Karpas-422 (cell line): ENCODE measurements at places on chromosomes 2 and 18.

DNA sequence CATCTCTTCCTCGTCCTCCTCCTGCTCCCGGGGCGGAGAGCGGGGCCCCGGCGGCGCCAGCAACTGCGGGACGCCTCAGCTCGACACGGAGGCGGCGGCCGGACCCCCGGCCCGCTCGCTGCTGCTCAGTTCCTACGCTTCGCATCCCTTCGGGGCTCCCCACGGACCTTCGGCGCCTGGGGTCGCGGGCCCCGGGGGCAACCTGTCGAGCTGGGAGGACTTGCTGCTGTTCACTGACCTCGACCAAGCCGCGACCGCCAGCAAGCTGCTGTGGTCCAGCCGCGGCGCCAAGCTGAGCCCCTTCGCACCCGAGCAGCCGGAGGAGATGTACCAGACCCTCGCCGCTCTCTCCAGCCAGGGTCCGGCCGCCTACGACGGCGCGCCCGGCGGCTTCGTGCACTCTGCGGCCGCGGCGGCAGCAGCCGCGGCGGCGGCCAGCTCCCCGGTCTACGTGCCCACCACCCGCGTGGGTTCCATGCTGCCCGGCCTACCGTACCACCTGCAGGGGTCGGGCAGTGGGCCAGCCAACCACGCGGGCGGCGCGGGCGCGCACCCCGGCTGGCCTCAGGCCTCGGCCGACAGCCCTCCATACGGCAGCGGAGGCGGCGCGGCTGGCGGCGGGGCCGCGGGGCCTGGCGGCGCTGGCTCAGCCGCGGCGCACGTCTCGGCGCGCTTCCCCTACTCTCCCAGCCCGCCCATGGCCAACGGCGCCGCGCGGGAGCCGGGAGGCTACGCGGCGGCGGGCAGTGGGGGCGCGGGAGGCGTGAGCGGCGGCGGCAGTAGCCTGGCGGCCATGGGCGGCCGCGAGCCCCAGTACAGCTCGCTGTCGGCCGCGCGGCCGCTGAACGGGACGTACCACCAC lies 2.1 kb downstream of the GATA6 start:
- no peak for DNase-seq

GRCh38 chr18:55048892-55049291 lies 89.6 kb upstream of the CCDC68 start:
- no peak for DNase-seq

- no peak for DNase-seq
These were observed 47.6 kb downstream of the POLE4 start for GRCh38 chr2:75006041-75006440.

GRCh38 chr18:46209161-46209560 lies 105.0 kb downstream of the HAUS1 start:
- DNase-seq, result no peak

- DNase-seq, result no peak
These were observed 122.6 kb downstream of the GBX2 start for GRCh38 chr2:236045251-236046235.

- DNase-seq, result no peak
These were observed 553.8 kb downstream of the EPHA4 start for GRCh38 chr2:221018262-221018661.
